HFFc6 (cell line): ENCODE measurements at places on chromosomes 7 and 10. TPM values are rescaled to one million over a fixed set of nuclear protein-coding genes. Genes with fewer than 3 reads are reported as not detected.

GRCh38 chr7:8154272-8154671 is 107.7 kb downstream of the ICA1 start:
- no peak for DNase-seq

GRCh38 chr7:34453150-34453549 is 204.9 kb upstream of the NPSR1 start:
- DNase-seq, result peak; percentile 24

- peak; percentile 49 for DNase-seq
Observed at GRCh38 chr10:59622320-59623132, 87.1 kb downstream of the SLC16A9 start.

- DNase-seq, result no peak
Observed at GRCh38 chr7:42672339-42672999, 239.4 kb downstream of the C7orf25 start.

- peak; percentile 86 for DNase-seq
Observed at GRCh38 chr7:78151229-78151628, 352.7 kb downstream of the PHTF2 start.

DNA sequence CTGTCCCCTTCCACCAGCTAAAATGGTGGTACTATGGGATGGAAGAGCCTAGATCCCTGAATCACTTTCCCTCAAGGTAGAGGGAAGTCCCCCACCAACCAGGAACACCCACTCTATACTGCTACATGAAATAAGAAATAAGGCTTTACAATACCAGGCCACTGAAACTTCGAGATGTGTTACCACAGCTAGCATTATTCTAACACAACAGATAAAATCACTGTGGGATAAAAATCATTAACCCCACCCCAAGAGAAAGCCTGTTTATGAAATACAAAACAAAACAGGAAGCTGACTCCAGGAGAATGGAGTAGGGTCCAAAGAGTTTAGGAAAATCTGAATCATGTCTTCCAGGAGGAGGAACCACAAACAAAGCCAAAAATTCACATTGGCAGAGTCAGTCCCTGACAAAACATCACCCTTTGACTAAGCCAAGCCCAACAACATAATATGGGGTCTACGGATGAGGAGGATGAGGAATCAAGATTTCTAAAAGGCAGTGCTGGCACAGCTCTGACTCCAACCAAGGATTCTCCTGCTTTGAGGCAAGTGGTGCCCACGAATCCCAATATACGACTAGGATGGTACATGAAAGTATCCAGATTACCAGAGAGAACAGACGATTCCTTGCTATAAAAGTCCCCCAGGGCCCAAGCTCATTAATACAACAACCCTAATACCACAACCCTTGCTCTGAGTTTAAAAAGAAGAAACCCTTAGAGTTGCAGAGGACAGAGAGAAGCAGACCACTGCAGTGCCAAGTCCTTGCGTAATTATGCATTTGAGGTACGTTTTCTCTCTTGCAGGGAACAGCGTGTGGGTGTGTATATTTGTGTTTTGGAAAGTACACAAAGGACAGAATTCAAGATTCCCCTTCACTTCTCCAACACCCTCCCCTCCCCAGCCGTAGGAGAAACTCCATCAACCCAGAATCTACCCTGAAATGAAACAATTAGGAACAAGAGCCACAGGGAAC is 23.7 kb downstream of the XPNPEP1 start:
- DNase-seq, result peak; percentile 42

DNA sequence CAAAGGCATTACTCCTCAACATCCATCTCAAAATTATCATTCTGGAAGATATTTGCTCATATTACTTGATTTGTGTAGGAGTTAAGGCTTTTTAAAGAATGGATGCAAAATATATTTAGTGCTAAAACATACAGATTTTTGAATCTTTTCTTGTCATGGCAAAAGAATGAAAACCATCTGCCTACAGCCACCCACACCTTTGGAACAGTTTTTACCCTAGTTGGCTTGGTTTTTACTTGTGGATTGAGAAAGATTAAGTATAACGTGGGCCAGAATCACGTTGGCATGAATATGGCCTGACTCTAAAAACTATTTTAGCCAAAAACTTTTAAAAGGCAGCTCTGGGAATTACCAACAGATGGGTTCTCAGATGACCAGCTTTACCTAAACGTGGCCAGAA is 128.2 kb downstream of the SPAG6 start:
- DNase-seq, result no peak

- no peak for DNase-seq
Observed at GRCh38 chr10:100866575-100867098, 46.1 kb upstream of the SLF2 start.

GRCh38 chr7:2198206-2198605 is 34.5 kb downstream of the MAD1L1 start:
- DNase-seq, result no peak

DNA sequence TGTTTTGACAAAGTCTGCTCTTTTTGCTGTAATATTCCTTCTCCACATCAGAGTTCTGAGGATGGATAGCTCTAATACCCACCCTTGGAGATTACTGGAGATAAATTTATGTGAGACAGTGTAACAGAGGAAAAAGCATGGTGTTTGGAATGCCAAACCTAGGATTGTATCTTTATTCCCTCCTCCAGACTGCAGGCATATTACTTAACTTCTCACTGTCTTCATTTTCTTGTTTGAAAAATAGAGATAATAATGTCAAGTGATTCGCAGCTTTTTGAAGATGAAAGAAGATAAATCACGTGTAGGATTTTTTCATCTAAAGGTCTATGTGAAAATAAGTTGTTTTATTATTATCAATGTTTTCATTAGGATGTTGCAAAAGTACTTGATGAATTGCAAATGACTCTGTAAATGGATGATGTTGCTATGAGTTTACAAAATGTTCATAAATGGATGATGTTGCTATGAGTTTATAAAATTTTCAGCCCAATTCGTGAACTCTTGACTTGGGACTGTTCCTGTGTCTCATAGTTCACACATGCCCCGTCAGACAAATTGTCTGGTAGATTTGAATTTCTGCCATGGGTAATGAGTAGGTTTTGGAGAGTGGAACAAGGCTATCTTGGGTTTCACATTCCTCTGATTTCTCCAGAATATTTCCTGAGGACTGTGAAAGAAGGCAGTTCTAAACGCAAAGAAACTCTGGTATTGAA is 113.1 kb upstream of the IGFBP3 start:
- DNase-seq, result peak; percentile 55

- DNase-seq, result no peak
Observed at GRCh38 chr10:12766223-12766622, 235.3 kb downstream of the CCDC3 start.

DNA sequence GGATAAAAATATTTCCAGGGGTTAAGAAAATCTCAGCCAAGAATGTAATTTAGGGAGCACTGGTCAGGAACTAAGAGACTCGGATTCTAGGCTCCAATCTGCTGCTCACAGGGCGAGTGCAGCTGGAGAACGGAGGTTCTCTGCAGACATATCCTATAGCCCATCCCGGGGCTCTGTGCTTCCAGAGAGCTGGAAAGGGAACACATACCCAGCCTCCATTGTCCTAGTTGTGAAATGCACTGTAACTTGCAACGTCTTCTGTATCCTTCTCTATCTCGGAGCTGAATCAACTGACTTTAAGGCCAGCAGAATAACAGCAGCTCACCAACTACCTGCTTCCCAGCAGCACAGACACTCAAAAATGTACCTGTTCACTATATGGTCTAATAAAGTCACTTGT is 351.1 kb upstream of the MYO3A start:
- DNase-seq, result no peak

GRCh38 chr10:88232029-88232895 is 350.9 kb downstream of the RNLS start:
- no peak for DNase-seq

GRCh38 chr10:10421071-10421470 is 596.6 kb upstream of the CELF2 start:
- no peak for DNase-seq

- DNase-seq, result peak; percentile 71
Observed at GRCh38 chr7:47818796-47819606, 129.3 kb downstream of the PKD1L1 start.

GRCh38 chr10:26737730-26738129 is 40.2 kb downstream of the PDSS1 start:
- no peak for DNase-seq

DNA sequence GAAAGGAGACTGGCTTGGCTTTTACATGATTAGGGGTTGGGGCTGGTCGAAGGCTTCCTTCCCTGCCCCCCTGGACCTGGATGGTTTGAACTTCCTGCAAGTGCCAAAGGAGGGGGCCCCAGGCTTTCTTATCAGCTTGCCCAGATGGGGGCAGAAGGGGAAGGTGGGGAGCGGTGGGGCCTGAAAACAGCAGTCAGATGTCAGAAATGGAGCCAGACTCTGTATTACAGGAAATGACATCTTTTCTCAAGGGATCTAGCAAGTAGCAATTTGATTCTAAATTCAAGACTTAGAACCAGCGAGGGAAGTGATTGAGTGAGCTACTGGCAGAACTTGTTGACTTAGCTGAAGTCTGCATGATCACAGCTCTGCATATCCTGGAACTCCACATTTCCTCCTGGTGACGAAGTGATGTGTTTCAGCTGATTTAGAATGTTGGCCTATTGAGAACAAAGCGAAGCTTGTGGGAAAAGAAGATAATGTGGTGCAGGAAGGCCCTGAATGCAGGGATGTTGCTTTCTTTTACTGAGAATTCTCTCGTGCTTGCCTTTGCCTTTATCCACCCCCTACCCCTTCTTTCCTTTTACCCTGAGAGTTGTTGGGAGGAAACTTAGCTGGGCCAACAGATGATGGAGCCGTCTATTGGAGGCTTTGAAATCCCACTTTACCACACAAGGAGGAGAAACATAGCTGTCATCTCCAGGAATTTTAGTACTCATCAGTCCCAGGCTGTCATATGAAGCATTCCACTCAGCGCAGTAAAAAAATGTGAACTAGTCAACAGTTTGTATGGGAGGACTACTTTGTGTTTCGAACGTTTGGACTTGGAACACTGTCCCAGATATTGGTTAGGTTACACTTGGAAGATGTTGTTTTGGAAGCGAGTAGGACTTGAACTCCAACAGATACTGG is 43.2 kb downstream of the CCNY start:
- DNase-seq, result no peak

- peak; percentile 10 for DNase-seq
Observed at GRCh38 chr10:114758331-114758730, 63.2 kb upstream of the FHIP2A start.

DNA sequence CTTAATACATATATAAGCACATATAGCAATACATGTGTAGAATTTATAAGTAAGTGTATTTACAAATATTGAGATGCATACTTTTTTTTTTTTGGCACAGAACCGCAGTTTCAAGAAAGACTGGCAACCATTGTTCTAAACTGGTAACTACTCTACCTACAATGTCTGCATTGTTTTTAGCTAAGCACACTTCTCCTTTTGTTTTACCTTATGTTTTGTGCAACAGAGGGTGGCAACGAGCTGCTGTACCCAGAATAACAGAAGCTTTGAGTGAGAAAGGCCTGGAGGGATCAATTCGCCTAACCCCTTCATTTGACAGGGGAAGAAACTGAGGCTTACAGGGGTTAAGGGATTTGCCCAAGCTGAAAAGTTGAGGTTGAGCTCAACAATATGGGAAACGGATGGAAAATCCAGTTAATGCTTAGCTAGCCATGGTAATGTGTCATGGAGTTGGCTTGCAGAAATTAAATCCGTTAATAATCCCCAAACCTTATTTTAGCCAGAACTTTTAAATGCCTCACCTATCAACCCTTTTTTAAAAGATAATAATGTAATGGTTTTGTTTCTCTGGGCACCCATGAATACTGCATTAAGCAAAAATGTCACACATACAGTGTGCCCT is 25.5 kb downstream of the FZD1 start:
- no peak for DNase-seq

DNA sequence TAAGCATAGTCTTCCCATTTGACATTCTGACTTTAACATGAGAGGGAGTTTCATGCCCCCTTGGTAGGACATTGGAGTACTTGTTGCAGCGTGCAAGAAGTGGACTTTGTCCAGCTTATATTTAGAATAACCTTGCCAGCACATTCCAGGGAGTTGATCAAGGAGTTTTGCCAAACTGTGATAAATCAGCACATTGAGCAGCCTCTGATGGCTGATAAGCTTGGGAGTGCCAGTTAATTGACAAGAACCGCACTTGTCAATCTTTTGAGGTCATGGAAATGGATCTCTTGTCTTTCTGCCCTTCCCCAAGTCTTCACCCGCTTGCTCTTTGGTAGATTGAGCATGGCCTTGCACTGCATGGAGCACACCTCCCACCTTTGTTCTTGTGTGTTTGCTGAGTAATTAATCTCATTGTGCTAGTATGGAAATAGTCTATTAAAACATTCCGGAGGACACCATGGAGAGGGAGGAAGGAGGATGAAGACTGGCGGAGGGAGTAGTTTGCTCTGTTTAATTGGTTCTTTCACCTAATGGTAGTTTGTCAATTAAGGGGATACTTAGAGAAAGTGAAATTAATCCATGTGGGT is 668.5 kb upstream of the GALNT17 start:
- no peak for DNase-seq

DNA sequence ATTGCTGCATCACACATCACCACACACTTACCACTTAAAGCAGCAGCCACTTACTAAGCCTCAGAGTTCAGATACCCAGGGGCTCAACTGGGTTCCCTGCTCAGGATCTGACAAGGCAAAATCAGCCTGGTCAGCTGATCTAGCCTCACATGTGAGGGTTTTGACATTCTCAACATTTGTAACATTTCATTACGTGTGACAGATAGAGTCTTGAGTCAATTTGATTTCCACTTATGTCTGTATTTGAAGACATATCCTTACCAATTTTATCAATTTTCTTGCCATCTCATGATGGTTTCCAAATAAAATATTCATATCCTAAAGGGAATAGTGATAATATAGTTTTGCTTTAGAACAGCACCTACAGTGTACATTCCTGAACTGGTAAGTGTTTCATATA is 494.7 kb upstream of the PFKP start:
- DNase-seq, result no peak

- peak; percentile 23 for DNase-seq
Observed at GRCh38 chr7:19560111-19560883, 148.5 kb downstream of the POLR1F start.

DNA sequence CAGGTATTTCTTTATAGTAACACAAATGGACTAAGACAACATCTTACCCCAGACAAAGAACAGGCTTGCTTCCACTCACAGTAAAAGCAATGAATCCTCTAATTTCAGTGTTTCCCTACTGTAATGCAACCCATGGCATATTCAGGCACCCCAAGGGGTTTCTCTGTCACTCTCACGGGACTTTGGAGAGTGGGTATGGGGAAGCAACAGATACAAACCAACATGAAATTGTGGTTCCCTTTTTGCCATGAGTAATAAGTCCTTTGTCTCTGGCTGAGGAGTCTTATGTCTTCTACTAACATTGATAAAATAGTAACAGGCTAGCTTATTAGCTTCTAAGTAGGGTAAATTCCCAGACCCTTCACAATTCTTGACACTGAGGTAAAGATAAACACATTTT is 51.4 kb upstream of the AOAH start:
- DNase-seq, result no peak

- DNase-seq, result peak; percentile 94
Observed at GRCh38 chr10:62618576-62619412, 185.7 kb upstream of the ADO start.

Gene FAM13C
- not detected in 3 replicates for total RNA-seq

Gene NME8
- not detected in 3 replicates for total RNA-seq

Gene LRRC4
- 1.9 to 2.4 TPM (median 2.1 TPM) in 3 replicates for total RNA-seq

Gene UPK3B
- total RNA-seq, result not detected in 3 replicates

Gene ALOX5
- not detected in 2 replicates for total RNA-seq

Gene CCAR1
- 46.2 to 71.2 TPM (median 48.1 TPM) in 3 replicates for total RNA-seq

Gene SMO
- total RNA-seq, result 0.09 and 0.50 TPM in 2 replicates

Gene CYP2C9
- not detected in 3 replicates for total RNA-seq

Gene SNCG
- 2.1 to 3.1 TPM (median 3.1 TPM) in 3 replicates for total RNA-seq

Gene ADAM22
- 0.07 to 0.45 TPM (median 0.30 TPM) in 3 replicates for total RNA-seq

Gene ASB10
- total RNA-seq, result not detected in 3 replicates

Gene GHRHR
- total RNA-seq, result not detected in 2 replicates

Gene TFR2
- 0.36 to 1.1 TPM in 2 of 3 replicates, not detected in the other for total RNA-seq

Gene TFPI2
- 39.7 to 89.9 TPM (median 53.1 TPM) in 3 replicates for total RNA-seq

Gene CALN1
- total RNA-seq, result not detected in 3 replicates

Gene TMEM229A
- not detected in 3 replicates for total RNA-seq

Gene WNT16
- total RNA-seq, result 0.17 to 0.22 TPM in 2 of 3 replicates, not detected in the other
